Neural progenitor cell (in vitro differentiated cells): ENCODE measurements at places on chromosomes 7 and 10. TPM values are rescaled to one million over a fixed set of nuclear protein-coding genes. Genes with fewer than 3 reads are reported as not detected.

- DNase-seq, result peak; percentile 43
Measured at GRCh38 chr7:147279964-147280374, 1163.4 kb downstream of the CNTNAP2 start.

DNA sequence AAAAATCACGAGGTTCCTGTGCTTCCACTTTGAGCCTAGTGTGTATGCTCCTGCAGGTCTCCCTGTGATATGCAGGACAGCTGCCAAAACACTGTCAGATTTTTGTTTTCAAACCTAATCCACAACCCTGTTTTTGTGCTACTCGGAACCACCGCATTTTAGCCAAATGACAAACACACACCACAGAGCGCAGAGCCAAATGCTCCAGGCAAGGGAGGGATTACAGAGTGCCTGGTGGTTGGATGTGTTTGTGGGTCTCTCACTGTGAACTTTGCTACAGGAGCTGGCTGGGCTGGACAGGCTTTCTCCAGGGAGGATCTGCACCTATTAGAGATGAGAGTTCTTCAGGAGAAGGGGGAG, 5.7 kb upstream of the RBM28 start:
- DNase-seq, result no peak

DNA sequence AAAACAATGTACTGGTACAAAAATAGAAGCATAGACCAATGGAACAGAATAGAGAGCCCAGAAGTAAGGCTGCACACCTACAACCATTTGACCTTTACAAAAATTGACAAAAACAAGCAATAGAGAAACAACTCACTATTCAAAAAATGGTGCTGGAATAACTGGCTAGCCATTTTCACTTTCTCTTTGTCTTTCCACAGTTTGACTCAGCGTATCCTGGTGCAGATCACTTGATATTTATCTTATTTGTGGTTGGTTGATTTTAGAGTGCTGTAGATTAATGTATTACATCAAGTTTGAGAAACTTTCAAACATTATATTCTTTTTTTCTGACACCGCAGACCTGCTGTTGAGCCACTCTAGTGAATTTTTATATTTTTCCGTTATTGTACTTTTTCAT, 381.4 kb downstream of the DGKB start:
- DNase-seq, result no peak

GRCh38 chr10:29888321-29888720, 171.1 kb downstream of the JCAD start:
- DNase-seq, result no peak

DNA sequence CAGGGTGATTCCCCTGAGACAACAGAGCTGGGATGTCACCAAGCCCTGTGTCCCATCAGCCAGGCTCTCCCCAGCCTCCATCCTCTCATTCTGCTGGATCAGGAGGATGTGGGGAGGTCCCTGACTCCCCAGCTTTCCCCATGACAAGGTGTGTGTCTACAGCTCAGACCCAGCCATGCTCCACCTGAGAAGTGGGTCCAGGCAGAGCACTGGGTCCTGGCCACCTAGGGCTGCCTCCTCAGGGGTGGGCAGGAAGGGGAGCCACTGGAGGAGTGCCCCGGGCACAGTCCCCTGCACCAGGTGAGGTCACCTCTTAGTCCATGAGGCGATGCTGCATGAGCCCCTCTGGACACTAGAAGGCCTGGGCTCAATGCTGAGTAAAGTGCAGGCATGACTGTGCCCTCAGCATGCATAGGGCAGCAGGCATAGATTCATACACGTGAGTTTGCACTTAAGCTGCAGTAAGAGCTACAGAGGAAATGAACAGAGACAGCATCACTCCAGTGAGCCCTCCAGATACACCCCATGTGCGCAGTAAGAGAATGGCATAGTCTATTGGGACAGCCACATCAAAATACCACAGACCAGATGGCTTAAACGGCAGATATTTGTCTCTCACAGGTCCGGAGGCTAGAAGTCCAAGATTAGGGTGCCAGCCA, 48.3 kb downstream of the ALOX5 start:
- no peak for DNase-seq

- no peak for DNase-seq
Measured at GRCh38 chr7:148916186-148916585, 32.1 kb upstream of the EZH2 start.

DNA sequence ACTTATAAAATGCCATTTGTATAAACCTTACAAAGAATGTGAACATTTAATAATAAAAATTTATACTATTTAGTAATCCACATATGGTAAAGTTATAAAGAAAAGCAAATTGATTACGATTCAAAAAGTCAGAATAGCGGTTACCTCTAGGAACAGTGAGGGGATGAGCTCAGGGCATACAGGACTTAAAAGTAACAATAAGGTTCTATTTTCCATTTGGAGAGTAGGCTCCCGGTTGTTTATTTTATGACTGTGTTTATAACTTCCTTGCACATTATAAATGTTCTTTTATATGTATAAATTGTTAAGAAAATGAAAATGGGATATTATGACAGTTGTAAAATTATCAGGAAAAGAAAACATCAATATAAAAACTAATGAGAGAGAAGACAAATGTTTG, 135.7 kb downstream of the AVL9 start:
- DNase-seq, result no peak

DNA sequence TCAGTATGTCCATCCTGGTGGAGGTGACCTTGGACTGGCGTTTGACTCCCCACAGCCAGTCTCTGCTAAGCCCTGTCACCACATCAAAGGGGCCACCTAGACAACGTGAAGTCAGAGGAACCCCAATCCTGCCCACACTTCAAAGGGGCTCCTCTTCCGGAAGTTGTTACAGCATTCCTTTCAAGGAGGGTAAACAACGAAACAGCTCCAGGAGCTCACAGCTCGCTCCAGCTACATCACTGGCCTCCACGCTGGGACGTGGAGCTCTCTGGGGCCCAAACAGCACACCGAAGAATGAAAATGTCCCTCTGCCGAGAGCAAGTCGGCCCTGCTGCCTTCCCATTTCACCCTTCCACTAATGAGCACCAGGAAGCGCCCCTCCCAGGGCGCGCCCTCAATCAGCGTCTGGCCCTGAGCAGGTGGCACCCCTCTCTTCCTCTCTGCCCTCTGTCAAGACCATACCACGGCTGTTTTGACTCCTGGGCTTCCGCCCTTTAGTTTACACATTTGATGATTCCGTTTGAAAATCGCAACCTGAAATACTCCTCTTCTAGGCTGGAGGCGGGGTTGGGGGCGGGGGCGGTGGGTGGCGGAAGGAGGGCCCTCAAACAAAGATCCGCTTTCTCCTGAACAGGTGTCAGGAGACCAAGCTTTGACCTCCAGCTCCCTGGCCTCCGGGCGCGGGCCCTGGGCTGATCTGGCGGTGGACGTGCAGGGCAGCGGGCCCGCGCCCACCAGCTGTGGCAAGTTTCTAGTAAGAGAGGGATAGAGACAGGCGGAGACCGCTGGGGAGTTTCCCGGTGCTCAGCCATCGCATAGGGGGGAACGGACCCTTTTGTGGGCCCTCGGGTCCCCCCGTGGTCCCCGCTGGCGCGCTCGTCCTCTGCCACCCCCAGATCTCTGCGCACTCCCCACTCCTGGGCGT, 53.1 kb upstream of the KDM7A start:
- DNase-seq, result peak; percentile 59

- DNase-seq, result no peak
Measured at GRCh38 chr10:70659306-70659705, 13.0 kb upstream of the ADAMTS14 start.

DNA sequence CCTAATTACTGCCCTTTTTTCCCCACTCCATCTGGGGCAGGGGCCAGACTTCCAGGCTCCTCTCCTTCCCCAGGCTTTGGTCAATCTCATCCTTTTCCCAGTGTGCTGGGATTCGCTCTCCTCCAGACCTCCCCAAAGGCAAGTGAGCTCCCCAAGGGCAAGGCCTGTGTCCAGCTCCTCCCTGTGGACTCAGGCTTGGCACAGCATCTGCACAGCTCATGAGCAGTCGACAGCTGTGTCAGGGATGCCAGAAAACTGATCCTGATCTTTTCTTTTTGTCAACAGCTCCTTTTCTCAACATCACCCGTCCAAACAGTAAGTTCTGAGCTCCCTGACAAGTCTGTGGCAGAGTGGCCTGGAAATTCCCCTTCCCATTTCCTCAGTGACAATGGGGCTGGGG, 67.1 kb downstream of the C10orf120 start:
- DNase-seq, result no peak

- DNase-seq, result no peak
Measured at GRCh38 chr10:63919575-63920279, 398.5 kb downstream of the REEP3 start.

DNA sequence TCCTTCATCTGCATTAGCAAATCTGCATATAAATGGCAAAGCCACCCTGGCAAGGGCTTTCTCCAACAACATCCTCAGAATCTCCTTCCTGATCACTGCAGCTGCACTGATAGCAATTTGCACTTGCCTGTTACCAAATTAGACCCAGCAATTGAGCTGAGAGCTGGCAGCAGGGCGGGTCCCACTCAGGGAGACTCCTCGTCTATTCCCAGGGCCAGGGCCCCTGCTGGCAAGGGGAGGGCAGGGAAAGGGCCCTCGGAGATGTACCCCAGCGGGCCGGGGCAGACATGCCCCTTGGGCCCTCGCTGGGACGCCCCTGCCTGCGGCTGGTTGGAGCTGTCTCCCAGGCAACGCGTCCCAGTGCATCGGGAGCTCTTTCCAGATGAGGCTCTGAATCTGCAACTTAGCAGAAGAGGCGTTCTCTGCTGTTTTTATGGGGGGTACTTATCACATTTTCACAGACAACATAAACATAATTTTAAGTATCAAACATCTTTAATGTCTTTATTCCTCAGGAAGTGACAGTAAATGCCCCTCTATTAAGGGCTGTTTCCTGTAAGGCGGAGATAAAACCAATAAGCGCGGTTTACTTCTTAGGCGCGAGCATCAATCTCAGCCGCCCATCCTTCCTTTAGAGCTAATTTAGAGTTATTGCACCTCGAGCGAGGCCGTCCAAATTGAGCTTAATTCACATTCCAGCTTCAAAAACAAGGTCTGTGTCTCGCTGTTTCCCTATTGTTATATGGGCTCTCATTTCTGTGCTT, 249.0 kb upstream of the PPP2R2D start:
- DNase-seq, result peak; percentile 43

- DNase-seq, result no peak
Measured at GRCh38 chr7:115340828-115341227, 418.9 kb downstream of the MDFIC start.

The TEX36 gene
- total RNA-seq, result not detected in 2 replicates

The C10orf67 gene
- total RNA-seq, result not detected in 2 replicates

The PGAM2 gene
- total RNA-seq, result 11.2 and 11.3 TPM in 2 replicates

The CYP3A4 gene
- not detected in 2 replicates for total RNA-seq

The C7orf57 gene
- not detected in 2 replicates for total RNA-seq

The FAM25C gene
- total RNA-seq, result not detected in 2 replicates
